ENCODE measurements at places on chromosomes 5 and 9.

- no peak for DNase-seq
These were observed 720.2 kb upstream of the TYRP1 start for GRCh38 chr9:11973011-11973410.

DNA sequence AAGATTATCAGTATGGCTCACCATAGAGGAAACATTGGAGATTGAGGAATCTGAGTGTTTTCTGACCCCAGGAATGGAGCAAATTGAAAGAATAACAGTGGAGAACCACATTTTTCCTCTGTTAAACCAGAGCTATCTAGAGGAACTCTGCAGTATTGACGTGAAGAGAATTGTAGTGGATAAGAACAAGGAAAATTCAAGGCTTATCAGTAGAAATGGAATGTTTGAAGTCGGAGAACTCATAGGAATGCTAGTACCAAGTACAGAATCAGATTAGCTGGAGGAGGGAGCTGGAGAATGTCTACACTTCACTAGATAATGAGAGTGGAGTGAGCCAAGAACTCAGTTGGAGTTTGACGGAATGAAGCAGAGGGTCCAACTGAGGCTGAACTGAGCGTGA lies 50.3 kb downstream of the SNCAIP start:
- no peak for DNase-seq

DNA sequence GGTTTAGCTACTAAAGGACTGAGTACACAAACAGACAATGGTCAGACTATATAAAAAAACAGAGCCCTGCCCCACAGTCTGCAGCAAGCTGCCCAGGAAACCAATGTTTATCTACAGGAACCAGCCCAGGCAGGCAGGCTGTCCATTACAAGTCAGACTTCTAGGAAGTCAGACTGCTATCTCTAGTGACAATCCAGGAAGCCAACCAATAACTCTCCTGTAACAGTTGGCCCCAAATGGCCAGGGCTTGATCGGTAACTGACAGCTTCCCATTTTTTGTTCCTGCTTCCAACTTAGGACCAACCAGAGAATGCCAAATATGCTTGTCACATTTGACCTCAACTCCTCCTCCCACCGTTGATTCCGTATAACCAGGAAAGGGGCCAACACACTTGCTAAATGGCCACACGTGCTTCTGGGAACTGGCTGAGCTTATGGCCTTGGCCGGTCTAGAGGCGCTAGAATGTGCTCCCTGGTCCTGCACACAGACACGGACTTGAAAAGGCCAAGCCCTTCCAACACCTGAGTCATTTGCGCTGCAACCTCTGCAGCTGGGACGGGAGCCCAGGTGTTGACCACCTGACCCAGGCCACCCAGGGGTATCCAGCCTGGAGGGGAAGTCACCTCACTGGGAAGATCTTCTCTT lies 79.6 kb upstream of the CDK20 start:
- no peak for DNase-seq

DNA sequence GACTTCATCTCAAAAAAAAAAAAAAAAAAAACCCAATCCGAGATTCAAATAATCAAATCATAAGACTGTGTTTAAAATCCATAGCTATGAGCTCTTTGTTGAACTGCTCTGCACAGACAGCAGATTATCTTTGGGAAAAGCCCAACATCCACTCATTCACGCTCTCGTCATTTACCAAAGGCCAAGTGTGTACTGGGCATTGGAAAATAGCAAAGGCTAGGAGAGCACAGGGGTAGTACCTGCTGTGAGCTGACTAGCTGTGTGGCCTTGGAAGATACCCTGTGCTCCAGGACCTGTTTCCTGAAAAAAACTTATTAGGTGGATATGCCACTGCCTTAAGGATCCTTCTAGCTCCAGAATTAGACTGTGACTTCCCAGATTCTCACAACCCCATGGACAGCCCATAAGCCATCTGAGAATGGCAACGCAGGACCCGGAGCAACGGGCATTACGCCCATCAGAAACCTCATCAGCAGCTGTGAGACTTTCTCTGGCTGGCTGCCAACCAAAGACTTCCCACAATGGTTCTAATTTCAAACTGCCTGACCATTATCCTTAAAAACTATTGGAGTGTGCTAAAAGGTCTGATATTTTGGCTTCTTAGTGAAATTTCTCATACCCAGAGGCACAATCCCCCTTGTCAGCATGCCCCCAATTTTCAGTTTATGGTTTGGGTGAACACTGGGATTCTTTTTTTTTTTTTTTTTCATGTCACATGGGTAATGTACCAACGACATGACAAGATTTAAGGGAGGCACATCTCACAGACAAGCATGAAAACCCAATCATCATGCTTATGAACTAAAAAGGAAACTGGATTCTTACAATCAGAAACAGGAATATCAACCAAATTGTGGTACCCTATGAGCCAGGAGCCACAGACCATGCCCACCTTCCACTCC lies 16.8 kb downstream of the SERINC5 start:
- DNase-seq, result peak; percentile 53

GRCh38 chr9:121368138-121368522 lies 1.9 kb downstream of the STOM start:
- DNase-seq, result no peak

DNA sequence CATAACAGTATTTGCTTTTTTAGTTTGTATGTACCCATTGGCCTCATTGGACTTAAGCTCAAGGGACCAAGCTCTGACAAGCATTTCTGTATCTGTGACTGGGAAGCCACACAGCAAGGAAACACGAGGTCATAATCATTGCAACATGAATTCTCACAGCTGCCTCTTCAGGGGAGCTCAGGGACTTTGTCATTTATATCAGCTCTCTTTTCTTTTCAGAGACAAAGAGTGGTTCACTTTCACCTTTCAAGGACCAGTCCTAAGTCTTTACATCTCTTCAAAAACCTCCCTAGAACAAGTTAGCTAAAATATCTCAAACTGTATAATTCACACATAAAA lies 58.6 kb downstream of the ADAMTS12 start:
- no peak for DNase-seq

DNA sequence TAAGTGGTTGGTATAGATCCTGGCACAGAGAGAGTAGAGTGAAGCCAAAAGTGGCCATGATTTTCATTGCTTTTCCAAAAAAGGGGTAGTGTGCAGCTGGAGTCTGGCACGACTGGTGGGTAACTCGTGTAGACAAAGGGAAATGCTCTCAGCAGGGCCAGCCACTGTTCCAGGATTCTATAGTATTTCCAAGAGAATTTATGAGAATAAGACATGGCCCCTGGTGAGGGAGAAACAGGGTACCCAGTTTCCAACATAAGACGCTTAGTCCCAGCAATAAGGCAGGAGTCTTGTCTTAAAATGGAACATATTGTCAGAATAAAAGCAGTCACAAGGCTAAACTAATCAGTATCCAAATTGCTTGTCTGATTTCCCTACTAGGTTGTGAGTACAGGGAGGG lies 52.1 kb downstream of the NMUR2 start:
- DNase-seq, result no peak

DNA sequence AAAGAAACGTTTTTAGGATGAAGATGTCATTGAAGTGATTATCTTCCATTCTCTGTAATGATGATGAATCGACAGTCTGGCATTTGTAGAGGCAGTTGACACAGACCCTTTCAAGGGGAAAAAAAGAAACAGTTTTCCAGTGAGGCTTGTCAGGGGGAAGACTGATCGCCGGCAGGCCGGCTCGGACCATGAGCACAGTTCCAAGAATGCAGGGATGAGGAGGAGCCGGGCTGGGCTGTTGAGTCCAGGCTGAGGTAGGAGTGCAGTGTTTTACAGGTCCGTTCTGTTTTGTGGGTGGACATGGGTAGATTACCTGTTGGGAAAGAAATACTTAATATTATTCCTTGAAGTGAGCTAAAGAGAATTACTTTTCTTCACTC lies 194.6 kb downstream of the AOPEP start:
- no peak for DNase-seq

GRCh38 chr5:178545941-178546674 lies 44.1 kb downstream of the COL23A1 start:
- DNase-seq, result no peak

DNA sequence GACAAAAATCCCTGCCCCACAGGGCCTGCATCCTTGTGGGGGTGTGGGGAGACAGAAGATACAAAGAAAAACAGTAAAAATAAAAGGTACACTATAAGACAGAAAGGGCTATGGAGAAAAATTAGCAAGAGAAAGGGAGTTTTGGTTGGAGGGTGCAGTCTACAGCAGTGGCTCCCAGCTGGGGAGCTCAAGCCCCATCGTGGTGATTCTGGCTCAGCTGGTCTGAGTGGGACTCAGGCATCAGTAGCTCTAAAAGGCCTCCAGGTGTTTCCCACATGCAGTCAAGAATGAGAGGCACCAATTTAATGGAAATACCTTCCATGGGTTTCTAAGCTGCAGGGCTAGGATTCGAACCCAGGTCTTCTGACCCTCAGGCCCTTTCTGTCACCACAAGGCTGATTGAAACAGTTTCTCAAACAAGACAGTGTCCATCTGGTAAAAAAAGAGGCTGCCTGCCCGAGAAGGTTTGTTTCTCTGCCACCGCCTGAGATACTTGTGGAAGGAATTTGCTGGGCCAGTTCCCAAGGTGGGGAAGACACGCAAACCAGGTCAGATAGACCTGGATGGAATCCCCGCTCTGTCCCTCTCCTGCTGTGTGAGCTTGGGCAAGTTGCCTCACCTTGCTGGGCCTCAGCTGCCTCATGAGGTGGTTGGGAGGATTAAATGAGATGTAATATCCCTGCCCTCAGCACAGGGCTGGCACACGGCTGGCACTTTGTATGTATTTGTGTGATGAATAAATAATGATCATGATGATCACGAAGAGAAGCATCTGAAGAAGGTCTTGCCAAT lies 43.1 kb downstream of the COL27A1 start:
- DNase-seq, result no peak

GRCh38 chr5:123089914-123090660 lies 1.0 kb downstream of the PRDM6 start:
- DNase-seq, result peak; percentile 37

DNA sequence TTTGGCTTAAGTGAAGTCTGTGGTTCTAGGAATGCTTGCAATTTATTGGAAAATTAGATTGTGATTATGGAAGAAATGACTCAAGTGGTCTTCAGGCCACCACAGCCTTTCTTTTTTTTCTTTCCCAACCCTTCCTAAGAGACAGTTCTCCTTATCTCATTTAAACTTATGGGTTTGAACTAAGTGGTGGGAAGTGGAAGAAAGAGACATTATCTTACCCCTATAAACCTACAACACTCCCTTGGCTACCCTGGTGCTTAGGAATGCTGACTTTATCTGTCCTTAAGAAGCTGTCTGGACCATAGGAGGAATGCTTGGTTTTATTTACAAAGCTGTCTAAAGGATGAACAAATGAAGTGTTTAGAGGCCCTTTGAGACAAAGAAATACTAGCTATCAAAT lies 5.1 kb upstream of the ERAP1 start:
- no peak for DNase-seq

DNA sequence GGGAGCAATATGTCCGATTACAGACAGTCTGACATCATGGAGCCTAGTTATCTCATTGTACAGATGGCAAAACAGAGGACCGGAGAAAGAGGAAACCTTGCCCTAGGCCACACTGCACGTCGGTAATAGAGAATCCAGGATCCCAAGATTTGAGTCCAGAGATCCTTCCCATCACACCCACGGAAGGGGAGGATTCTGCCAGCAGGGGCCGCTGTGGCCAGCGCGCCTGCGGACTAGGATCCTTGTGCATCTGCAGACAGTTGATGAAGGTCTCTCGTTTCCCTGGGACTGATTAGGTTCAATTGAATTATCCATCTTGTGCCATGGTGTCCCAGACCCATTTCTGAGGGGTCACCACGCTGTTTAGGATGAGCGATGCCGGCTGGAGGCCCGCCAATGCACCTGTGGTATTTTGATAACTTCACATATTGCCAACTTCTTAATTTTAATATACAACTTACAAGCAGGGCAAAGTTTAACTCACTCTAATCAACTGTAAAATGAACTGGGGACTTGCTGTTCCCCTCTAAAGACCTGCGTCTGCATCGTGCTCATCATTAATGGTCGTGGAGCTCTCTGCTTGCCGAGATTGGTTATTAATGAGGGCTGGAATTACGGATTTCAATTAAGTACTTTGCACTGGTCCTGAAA lies 592.7 kb upstream of the BRINP1 start:
- DNase-seq, result no peak

- DNase-seq, result no peak
These were observed 629.7 kb upstream of the ZNF608 start for GRCh38 chr5:125376059-125376641.

GRCh38 chr5:1401536-1402138 lies 43.6 kb downstream of the SLC6A3 start:
- no peak for DNase-seq

DNA sequence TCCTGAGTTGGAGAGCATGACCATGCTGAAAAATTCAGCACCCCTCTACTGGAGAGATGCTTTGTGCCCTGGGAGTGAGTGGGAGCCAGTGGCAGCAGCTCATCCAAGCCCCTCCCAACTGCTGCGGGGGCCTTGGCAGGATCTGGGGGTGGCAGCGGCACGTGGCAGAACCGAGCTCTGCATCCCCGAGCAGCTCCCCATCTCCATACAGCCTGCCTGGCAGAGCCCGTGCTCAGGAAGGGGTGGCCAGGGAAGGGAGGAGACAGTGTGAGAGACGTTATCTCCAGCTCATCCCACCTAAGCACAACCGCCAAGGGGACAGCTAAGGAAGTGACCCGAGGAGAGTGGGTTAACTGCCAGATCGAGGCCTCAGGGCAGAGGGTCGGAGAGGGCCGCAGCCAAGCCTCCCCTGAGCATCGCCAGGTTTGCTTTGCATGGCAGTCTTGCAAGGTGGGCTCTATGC lies 17.2 kb upstream of the DPM2 start:
- no peak for DNase-seq

- DNase-seq, result no peak
These were observed 35.8 kb upstream of the TIFAB start for GRCh38 chr5:135487839-135488514.

GRCh38 chr5:154078272-154078671 lies 39.5 kb downstream of the MFAP3 start:
- DNase-seq, result peak; percentile 96

DNA sequence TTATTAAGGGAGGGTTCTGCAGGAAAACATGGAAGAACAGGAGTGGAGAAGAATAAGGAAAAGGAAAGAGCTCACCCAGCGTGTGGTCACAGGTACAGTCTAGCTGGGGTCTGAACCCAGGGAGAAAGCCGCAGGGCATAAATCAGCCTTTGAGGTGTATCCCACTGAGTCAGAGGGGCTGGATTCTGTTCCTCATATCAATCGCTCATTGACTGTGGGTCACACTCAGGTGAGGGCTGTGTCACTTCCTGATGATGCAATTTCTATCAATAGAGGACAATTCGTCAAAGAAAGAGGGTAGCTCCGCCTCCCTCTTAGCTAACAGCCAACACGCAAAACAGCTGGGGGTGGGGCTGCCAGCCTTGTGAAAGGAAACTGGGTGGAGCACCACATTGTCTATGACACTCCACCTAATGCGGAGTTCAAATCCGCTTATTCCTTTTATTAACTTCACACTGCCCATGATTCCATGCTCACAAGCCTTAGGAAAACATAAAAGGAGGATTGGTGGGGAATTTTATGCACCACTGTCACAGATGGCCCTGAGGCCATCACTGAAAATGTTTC lies 176.2 kb downstream of the ICE1 start:
- DNase-seq, result peak; percentile 17

- peak; percentile 0 for DNase-seq
These were observed 241.6 kb downstream of the ARHGEF28 start for GRCh38 chr5:73867345-73868335.
